Inflammatory macrophage (primary cell): ENCODE measurements at places on chromosomes 12 and 14.

DNA sequence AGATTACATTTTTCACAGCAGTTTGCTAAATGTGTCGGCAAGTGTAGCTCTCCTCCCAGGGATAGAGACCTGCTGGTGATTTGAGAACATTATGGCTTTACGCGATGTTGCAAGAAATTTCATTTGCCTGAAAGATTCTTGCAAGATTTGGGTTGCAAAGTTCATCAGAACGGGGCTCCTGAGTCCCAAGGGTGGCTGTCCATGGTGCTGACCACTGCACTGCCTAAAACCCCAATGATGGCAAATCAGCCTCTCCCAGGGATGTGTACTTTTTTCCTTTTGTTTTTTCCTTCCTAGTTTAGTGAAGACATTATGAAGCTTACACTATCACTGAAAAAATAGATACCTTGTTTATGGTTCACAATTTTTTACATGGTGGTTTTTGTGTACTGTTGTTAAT lies 85.4 kb downstream of the WSCD2 start:
- no peak for DNase-seq

DNA sequence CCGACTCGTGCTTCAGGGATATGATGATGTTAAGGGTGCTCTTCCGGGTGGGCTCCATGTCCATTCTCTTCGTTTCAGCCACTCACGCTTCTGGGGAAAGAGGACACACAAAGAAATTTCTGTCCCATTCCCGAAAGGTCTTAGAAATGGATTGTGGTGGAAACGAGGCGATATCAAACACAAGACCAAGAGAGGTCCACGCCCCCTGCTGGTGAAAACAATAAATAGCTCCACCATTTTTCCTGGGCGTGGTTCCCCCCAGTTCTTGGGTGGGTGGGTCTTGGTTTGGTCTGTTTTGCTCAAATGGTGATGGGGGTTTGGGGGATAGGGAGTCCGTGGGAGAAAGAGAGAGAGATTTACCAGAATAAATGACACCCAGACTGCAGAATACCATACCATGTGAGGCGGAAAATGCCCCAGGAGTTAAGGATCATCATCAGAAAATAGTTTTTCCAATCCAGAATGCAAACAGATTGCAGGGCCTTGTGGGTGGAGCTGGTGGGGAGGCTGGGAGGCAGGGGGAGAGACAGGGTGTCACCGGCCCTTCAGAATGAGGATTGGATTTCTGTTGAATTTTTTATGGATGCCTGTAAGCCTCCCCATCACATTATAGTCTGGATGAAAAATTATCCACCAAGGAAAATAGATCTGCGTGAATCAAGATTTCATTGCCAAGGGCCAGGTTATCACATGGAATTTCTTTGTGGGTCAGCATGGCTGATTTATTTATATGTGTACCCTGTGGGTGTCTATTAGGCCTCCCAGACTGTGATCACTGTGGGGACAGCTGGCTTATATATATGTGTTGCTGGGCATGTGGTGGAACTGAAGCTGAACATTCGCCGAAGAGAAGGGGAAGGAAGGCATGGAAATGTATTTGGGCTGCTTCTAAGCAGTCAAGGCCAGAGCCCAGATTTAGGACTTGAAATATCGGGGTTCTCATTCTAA lies 55.8 kb downstream of the SRRM4 start:
- peak; percentile 9 for DNase-seq

DNA sequence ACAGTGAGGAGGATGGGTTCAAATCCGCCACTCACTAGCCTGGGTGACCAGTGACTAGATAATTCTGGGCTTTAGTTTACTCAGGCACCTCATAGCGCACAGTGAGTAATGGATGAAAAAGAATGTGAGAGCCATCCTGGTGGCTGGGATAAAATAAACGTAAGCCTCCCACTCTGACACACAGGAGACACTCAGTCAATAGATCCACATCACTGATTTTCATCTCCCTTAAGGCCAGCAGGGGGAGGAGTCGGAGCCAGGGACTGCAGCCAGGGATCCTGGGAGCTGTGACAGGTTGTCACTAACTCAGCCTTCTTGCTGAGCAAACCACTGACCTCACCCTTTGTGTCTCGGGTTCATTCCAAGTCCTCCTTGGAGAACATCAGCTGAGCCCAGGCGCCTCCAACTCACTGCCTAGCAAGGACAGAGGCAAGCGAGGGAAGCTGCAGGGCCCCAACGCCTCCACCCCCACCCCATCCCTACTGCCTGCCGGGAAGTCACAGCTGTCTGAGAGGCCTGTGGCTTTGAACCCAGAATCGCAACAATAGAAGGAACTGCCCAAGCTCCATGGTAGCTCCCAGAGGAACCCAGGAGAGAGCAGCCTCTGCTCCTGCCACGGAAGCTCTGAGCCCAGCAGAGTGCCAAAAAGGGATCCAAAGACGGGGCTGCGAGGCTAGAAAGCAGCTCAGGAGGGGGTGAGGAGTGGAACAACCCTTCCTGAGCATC lies 30.7 kb downstream of the PXN start:
- peak; percentile 89 for DNase-seq

- DNase-seq, result no peak
Measured at GRCh38 chr14:89420502-89420901, 3.5 kb upstream of the FOXN3 start.

- peak; percentile 23 for DNase-seq
Measured at GRCh38 chr14:76904100-76904739, 78.0 kb downstream of the LRRC74A start.

- DNase-seq, result no peak
Measured at GRCh38 chr12:88985011-88985410, 367.3 kb downstream of the DUSP6 start.

- DNase-seq, result no peak
Measured at GRCh38 chr12:65391711-65392110, 113.2 kb downstream of the MSRB3 start.

GRCh38 chr12:99136516-99136915 lies 491.4 kb downstream of the APAF1 start:
- no peak for DNase-seq

DNA sequence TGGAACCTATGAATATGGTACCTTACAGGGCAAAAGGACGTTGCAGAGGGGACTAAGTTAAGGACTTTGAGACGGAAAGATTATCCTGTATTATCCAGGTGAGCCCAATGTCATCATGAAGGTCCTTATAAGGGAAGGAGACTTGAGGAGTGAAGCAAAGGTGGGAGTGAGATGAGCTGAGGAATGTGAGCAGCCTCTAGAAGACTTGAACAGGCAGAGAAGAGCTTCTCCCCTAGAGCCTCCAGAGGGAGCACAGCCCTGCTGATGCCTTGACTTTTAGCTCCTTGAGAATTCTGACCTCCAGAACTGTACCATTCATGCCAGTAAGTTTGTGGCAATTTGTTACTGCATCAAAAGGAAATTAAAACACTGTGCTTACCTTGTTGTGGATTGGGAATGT lies 41.8 kb upstream of the DCD start:
- DNase-seq, result no peak

DNA sequence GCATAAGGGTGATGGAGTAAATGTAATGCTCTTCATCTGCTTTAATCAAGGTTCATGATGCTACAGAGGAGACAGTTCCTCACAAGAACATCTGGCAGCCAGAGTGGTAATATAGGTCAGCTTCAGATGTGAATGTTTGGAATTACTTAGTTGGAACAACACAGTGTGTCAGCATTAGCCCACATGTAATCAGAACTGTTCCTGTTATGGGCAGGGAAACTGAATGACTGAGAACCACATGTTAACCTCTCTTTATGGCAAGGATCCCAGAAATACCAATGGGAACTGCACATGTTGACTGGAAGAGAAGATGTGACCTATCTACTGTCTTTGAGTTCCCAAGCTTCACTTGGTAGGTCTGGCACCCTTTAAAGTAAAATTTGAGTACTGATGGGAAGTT lies 390.1 kb upstream of the PDE3A start:
- no peak for DNase-seq

- peak; percentile 72 for DNase-seq
Measured at GRCh38 chr14:35332517-35333263, 40.5 kb downstream of the PSMA6 start.

- DNase-seq, result no peak
Measured at GRCh38 chr12:110023059-110023980, 24.1 kb downstream of the ANKRD13A start.
